Fibroblast of lung (primary cell): ENCODE measurements at places on chromosomes 4 and X.

- no peak for DNase-seq
Measured at GRCh38 chr4:138494931-138495330, 252.8 kb upstream of the SLC7A11 start.

- DNase-seq: no peak
Measured at GRCh38 chr4:74083546-74083945, 15.4 kb downstream of the CXCL2 start.

DNA sequence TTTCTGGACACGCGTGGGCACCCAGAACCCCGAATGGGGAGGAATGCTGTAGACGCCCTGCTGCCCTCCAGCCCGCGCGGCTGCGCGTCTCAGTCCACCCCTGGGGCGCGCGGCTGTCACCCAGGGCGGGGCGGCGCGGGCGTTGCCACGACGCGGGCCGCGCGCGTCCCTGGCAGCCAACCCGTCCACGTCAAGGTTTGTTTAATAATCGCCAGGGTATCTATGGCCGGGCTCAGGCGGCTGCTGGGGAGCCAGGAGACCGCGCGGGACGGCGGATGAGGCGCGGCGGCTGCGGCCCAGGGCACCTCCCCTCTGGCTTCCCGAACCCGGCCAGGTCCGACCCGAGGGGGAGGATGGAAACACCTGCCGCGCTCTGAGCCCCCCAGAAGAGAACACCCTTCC lies at the start of gene SPATA18:
Gene SPATA18, plus strand, starts transcription at position 92 of the 402 bp plus-strand sequence. CDS start 401 bp downstream, outside the sequence.
- DNase-seq: no peak

GRCh38 chr4:60463857-60464502 lies 736.1 kb upstream of the ADGRL3 start:
- DNase-seq: peak; percentile 36
